Activated gamma-delta T cell treated with Interleukin-2 at 50 U/mL for 16 hours (primary cell): ENCODE measurements at places on chromosomes 13 and 19.

DNA sequence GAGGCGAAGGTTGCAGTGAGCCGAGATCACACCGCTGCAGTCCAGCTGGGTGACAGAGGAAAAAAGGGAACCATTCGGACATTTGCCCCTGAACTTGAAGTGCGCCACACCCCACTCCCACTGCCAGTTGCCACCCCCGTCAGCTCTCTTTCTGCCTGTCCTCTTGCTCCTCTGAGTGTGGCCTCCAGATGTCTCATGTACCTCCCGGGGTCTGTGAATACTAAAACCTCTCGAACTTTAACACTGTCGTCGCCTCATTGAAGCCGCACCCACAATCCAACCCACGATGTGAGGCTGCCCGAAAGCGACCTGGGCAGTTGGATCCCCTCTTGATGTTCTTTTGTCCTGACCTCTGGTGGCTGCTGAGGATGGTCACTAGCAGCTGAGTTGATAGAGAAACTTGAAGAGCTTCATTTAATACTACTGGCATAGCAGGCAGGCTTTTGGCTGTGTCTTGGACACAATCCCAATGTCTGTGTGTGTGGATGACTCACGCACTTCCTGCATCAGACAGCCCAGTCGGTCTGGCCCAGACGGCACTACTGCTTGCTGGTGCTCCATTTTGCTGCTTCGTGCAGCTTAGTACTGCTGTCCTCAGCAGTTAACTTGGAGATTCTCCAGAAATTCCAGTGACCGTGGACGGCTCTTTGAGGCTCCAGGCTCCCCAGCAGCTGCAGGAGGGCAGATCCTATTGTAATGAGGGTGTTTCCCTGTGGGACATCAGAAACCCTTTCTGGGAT, 4.2 kb downstream of the FPR3 start:
- no peak for DNase-seq

- DNase-seq, result no peak
Observed at GRCh38 chr19:32563761-32564160, 17.2 kb upstream of the PDCD5 start.

GRCh38 chr19:6531163-6531955, 533 bp downstream of the TNFSF9 start:
- DNase-seq, result no peak

DNA sequence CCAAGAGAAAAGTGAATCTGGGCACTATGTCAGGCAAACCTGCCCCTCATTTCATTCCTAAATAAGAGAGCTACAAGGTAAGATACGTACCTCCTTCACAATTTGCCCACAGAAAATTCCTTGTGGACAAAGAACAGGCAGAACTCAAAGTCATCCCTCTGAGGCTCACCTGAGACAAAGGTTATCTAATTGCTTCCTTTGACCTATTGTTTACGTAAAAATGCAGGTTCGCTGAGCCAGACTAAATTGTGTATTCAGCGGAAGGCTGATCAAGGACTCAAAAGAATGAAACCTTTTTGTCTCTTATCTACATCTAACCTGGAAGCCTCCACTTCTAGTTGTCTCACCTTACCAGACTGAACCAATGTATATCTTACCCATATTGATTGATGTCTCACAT, 213.3 kb downstream of the POSTN start:
- no peak for DNase-seq

DNA sequence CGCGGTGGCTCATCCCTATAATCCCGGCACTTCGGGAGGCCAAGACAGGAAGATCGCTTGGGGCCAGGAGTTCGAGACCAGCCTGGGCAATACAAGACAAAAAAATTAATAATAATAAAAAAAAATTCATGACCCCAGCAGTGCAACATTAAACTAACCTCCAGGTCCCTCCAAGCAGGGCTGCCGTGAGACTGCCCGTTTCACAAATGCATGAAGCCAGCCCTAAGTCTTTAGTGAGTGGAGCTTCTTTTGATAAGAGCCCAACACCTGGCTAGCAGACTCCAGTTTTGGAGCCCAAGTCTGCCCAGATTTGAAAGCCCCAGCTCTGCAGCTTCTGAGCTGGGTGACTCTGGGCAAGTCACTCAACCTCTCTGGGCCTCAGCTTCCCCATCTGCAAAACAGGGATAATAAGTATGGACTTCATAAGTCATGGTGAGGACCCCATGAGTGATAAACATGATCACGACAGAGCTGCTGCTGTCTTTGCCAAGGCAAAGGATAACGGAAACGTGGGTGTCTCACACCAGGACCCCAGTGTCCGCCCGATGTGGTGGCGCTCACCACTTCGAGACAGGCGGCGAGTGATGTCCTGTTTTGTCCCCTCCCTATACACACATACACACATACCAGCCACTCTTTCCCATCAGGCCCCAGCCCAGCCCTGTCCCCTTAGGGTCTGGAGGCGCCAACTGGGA, 38.4 kb upstream of the NANOS3 start:
- DNase-seq, result no peak

DNA sequence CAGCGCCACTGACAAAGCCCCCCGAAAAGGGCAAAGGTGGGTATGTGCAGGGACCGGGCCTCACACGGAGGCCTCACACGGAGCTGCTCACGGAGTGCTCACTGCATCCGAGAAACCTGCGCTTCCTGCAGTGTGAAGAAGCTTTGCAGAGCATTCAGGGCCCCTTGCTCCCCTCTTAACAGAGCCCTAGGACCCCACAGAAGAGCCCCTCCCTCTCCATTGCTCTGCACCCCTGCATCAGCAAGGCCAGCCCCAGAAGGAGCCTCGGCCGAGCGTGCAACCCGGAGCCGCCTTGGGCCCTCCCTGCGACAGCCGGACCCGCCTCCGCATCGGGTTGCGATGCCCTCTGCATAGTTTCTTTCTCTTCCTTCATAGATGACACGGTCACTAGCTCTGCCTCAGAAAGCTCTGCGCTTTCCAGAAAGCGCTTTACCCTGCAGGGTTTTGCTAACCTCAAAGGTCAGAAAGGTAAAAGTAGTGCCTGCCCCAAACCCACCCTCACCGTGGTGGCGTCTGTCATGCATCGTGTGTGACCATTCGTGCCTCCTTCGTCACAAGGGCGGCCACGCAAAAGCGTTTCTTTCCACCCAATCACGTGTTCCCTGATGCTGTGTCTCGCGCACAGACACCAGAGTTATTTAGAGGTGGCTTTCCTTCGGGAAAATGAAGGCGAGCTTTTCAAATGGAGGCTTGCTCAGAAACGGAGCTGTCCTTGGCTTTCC, 15.7 kb upstream of the F7 start:
- DNase-seq, result no peak

GRCh38 chr19:40811478-40812341, 12.7 kb downstream of the EGLN2 start:
- no peak for DNase-seq

DNA sequence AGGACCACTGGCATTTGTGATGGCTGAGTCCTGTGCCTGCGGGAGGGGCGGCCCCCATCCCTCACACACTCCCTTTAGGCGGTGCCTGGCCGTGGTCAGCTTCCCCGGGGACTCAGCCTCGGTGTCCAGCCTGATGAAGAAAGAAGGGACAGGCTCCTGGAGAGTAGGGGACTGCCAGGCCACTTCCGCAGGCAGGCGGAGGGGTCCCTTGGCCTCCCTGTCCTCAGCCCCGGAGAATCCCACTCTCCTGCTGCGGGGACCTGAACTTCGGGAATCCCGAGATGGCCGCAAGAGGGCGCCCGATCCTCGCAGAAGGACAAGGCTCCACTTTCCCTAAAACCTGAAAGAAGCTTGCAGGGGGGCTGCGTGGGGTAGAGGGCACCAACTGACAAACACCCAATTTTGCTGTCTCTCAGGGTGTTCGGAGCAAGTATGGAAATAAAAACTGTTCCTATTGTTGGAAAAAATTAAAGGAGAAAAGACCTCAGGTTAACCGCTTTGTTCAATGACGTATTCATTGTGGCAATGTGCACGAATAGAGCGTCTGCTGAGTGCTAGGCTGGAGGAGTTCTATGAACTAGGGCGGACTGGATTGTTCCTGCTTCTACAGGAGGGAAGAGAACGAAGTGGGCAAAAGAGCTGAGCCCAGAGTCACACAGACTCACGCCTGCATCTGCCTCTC, 297.3 kb downstream of the ZNF536 start:
- DNase-seq, result peak; percentile 30

DNA sequence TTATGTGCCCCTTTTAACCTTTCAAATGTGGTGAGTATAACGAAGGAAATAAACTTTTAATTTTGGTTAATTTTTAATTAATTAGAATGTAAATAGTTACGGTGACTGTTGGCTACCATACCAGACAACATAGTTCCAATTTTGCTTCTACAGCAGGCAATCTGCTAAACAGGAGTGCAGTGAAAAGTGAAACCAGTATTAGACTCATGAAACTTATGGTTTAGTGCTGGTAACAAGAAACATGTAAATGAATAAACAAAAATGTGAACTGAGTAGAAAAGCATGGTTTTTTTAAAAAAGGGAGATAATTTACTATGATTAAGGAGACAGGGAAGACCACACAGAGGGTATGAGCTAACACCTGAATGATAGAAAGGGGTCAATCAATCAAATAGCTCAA, 478.4 kb downstream of the PCDH9 start:
- no peak for DNase-seq

DNA sequence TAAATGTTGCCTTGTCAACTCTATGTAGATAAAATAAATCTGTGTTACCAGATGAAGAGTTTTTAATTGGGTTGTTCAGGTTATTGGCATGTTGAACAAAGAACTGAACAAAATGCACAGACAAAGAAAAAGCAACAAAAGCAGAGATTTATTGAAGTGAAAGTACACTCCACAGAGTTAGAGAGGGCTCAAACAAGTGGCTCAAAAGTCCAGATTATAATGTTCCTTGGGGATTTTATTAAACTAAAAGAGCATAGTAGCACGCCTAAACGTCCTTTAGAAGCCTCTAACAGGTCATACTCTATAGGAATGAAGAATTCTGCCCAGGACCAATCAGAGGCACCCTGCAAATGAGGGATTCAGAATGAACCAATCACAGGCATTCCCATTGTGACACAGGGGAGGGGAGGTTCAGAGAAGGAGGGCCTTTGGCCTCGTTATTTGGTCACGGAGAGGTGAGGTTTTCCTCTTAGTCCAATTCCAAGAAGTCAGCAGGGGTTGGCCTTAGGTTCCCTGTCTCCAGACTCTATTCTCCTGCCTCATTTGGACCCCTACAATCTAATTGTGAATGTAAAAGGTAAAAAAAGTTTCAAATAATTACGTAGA, 12.8 kb downstream of the PSMC4 start:
- no peak for DNase-seq

DNA sequence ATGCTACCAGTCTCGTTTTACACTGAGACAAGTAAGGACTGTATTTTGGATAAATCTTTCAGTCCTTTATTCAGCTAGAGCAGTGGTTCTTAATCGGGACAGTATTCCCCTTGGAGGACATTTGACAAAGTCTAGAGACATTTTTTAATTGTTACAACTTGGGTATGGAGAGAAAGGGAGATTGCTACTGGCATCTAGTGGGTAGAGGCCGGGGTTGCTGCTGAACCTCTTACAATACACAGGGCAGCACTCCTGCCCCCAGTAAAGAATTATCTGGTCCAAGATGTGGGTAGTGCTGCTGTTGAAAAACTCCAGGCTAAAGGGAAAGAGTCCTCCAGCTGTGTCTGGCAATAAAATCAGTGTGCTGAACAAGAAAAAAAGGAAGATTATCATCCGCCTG, 334.8 kb downstream of the SLC7A1 start:
- no peak for DNase-seq

- no peak for DNase-seq
Observed at GRCh38 chr13:44905556-44905955, 83.7 kb downstream of the NUFIP1 start.

GRCh38 chr13:43377149-43377548, 353.8 kb downstream of the DNAJC15 start:
- no peak for DNase-seq

GRCh38 chr13:29589234-29589633, 6.3 kb downstream of the SLC7A1 start:
- DNase-seq, result no peak

GRCh38 chr19:49210901-49211451, 53.4 kb downstream of the TRPM4 start:
- DNase-seq, result no peak

- DNase-seq, result no peak
Observed at GRCh38 chr13:98111168-98112098, 31.5 kb upstream of the FARP1 start.

DNA sequence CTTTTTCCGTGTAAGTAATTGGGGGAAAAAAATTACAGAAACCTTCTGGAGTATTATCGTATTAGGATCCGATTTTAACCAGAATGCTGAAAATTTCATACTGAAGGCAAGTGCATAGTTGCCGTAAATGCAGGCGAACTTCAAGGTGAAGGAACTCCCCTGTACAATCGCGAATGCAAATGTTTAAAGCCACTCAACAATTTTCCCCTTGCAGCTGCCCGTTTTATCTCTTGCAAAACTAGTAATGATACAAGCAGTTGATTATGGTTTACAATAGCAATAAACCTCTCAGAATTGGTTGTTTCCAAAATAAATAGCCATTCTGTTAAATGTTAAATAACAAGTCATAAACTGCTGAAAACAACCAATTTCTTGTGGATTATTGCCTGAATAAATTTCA, 105.7 kb downstream of the DNAJC15 start:
- DNase-seq, result no peak

DNA sequence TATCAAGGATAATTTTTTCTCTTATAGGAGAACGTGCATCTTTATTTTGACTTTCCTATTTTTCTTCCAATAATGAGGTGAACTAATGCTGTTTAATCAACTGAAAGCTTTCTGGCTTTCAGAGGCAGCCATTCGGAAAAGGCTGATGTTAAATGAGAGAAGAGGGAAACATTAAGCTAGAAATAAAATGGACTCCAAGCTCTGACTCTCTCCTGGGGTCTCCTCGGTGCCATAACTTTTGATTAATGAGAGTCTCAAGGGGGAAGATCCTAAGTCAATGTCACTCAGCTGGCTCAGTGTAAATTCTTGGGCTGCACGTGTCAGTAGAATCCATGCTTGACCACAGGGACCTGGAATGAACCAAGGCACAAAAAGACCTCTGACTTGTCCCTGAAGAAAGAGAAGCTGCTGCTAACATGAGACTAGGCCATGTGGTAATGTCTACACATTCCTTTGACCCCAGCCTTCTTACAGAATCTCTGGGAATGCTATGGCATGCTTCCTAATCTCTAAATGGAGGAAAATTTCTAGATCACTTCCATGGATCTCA, 152.2 kb upstream of the RFC3 start:
- no peak for DNase-seq

DNA sequence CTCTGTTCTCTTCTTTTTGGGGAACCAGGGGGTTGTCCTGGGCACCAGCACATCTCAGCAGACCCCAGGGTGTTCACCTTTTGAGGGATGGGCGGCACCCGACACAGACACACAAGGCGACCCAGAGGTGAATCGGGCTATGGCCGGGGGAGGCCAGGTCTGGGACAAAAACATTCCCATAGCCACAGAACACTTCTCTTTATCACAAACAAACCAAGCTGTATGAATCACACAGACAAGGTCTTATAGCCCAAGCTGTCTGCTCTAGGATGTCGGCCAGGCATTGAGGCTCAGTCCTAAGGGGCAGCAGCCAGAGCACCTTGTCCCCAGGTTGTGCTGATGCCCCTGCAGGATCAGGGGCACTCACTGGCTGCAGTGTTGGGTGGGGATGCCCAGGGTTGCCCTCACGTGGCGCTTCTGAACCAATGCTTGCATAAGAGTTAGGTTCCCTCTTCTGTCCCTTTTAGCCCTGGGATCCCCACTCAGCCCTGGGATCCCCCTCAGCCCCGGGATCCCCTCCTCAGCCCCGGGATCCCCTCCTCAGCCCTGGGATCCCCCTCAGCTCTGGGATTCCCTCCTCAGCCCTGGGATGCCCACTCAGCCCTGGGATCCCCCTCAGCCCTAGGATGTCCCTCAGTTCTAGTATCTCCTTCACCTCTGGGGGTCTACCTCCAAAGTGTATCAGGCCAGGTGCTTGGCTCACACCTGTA, 26.9 kb downstream of the MAU2 start:
- DNase-seq, result no peak
